ENCODE measurements at places on chromosomes 11 and 22.

- DNase-seq: no peak
Measured at GRCh38 chr11:88521799-88522201, 184.3 kb upstream of the CTSC start.

- DNase-seq: no peak
Measured at GRCh38 chr11:9231848-9232177, 33.3 kb downstream of the DENND5A start.

- no peak for DNase-seq
Measured at GRCh38 chr11:130078080-130078479, 8.4 kb downstream of the APLP2 start.

- peak; percentile 77 for DNase-seq
Measured at GRCh38 chr11:450809-451451, 851 bp downstream of the PTDSS2 start.

DNA sequence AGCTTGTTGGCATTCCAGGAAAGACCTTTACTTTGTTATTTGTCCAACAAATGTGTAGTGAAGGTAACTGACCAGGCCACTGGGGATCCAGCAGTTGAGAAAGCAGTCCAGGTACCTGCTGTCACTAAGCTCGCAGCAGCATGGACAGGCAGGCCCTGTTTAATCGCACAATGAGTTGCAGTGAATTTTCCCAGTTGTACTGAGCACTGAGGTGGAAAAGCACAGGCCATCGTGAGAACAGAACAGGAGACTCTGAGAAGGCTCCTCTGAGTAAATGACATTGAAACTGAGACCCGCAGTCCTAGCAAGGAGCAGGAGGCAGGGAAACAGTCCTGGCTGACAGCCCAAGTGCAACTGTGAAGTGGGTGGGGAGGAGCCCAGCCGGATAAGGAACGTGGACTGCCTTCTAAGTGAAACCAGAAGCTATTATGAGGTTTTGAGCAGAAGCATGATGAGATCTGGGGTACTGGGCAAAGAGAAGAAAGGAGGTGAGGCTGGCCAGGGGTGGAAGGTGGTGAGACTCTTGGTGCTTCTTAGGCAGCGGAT lies 39.8 kb upstream of the CDON start:
- no peak for DNase-seq

- no peak for DNase-seq
Measured at GRCh38 chr11:94885581-94885980, 87.8 kb downstream of the CWC15 start.

DNA sequence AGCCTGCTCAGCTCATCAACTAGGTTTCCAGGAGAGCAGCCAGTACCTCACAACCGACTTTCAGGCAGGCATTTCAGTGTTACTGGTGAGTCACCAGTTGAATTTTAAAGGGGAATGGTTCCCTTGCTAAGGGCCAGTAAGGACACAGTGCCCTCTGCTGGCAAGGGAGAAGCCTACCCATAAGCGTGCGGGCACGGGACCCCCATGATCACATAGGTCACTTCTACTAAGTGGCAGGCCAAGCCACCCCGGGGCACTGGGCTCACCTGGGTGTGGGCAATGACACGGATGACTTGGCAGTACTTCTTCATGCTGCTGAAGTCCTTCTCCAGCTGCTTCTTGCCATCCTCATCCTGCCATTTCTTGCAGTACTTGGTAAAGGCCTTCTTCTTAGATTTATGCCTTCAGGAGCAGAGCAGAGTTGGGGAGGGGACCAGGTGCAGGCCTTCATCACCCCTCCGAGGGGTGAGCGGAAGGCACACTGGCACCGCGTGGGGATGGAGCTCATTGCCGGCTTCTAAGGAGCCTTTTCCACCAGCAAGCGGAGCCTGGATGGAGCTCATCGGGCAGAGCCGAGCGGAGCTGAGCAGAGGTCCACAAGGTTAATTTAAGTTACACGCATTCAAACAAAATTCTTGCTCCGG lies 2.9 kb downstream of the RPL3 start:
- peak; percentile 73 for DNase-seq

DNA sequence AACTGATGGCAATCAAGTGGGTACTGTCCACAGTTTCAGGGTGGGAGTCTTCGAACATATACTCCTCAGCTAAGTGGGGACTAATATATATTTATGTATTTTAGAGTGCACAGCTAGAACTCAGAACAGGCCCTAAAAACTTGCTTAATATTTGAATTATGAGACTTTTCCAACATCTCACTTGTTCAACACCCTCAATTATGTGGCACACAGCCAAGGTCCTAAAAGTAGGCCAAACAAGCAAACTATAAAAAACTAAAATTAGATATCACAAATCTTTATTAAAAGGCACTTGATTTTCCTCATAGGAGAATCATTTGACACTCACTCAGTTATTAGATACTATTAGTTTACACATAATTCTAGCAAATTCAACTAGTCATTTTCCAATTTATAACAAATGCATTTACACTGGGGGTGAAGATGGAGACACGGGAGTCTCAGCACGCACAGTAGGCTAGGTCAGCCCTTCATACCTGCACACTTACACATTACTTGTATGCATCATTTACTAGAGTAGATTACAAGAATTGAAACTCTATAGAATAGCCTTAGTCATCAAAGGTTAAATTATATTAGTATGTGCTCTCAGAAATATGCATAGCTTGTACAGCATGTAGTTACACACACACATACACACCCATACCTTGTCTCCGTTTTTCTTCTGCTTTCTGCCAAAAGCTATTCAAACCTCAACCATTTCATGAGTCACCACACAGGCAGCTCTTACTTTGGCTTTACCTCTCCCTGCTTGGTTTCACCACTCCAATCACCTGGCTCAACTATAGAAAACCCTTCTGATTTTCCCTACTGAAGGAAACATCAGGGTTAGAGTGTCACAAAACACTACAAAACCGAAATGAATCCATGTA lies 171.5 kb downstream of the SBF2 start:
- DNase-seq: no peak

GRCh38 chr11:111605681-111606080 lies 3.4 kb downstream of the SIK2 start:
- no peak for DNase-seq

DNA sequence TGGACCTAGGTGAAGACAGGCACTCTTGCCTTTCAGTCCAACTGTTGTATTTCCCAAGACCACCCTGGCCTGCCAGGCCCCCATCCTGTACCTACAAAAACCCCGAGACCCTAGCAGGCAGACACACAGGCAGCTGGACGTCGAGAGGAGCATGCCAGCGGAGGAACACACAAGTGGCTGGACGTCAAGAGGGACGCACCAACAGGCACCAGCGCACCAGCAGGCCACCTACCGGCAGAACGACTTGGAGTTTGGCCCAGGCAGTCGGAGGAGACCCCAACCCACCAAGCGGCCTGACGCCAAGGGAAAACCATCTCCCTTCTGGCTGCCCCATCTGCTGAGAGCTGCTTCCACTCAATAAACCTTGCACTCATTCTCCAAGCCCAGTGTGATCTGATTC lies 1883.4 kb upstream of the RAG2 start:
- no peak for DNase-seq

GRCh38 chr22:39534092-39534506 lies 1.6 kb upstream of the RPS19BP1 start:
- no peak for DNase-seq

- DNase-seq: no peak
Measured at GRCh38 chr11:94131718-94132115, 3.1 kb downstream of the PANX1 start.

- peak; percentile 5 for DNase-seq
Measured at GRCh38 chr22:49969751-49970527, 9.4 kb downstream of the PIM3 start.

GRCh38 chr11:1863352-1864216 lies 10.7 kb downstream of the LSP1 start:
- DNase-seq: no peak

- no peak for DNase-seq
Measured at GRCh38 chr22:20581503-20582170, 74.2 kb downstream of the MED15 start.

- DNase-seq: no peak
Measured at GRCh38 chr11:123590296-123590912, 64.0 kb downstream of the SCN3B start.

DNA sequence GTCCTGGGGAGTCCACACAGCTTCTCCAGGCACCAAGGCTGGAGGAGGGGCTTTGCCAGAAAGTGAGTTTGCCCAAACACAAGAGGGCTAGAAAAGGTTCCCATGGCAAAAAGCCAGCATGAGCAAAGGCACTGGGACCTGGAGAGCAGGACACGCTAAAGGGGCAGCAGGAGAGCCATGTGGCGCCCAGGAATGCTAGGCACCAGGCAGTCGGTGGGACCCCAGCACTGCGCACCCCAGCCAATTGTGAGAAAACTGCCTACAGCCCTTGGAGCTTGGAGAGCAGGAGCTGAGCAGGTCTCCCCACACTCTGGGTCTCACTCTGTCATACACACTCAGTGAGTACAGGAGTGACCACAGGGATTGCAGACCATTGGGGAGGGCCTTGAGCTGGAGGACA lies 5.2 kb upstream of the RAB1B start:
- no peak for DNase-seq

- no peak for DNase-seq
Measured at GRCh38 chr11:106160494-106160893, 83.0 kb downstream of the AASDHPPT start.

GRCh38 chr11:131672191-131672590 lies 301.8 kb downstream of the NTM start:
- DNase-seq: no peak

DNA sequence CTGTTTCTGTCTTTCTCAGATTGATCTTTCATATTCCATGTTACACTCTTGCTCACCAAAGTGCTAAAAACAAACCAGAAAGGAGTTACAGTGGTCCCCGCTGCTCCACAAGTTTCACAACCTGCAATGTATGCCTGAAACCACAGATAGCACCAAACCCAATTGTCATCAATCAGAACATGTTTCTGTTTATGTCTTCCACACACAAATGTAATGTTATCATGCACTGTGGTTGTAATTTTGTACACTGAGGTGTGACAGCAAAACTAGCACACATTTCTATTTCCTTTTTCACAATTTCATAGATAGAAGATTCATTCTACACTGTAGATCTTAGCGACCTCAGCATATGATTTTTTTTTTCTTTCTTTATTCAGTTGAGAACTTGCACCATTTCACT lies 1045.9 kb upstream of the RAG2 start:
- no peak for DNase-seq

GRCh38 chr22:44752285-44753188 lies at the start of gene ARHGAP8:
ARHGAP8 (plus strand) TSS chr22:44752575; CDS start chr22:44786528, 33,953 bp downstream.
- DNase-seq: no peak

GRCh38 chr22:17566776-17567175 lies 3.5 kb downstream of the SLC25A18 start:
- DNase-seq: no peak

DNA sequence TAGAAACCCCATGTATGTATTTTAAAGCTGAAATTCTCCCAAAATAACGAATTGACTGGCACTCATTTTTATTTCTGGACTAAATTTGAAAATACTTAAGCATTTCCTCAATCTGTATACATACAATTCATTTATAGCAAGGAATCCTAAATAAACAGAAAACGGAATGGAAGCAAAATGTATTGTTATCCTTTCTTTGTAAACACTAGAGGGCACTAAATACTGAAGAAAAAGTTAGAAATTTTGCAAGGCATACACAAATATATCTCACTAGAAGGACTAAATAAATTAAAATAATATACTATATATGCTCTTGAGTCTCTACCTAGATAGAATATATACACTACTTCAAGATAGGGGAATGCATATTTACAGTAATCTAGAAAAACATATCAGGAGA lies 23.1 kb upstream of the ANO5 start:
- DNase-seq: no peak

GRCh38 chr11:78432058-78432515 lies 14.5 kb upstream of the GAB2 start:
- no peak for DNase-seq

DNA sequence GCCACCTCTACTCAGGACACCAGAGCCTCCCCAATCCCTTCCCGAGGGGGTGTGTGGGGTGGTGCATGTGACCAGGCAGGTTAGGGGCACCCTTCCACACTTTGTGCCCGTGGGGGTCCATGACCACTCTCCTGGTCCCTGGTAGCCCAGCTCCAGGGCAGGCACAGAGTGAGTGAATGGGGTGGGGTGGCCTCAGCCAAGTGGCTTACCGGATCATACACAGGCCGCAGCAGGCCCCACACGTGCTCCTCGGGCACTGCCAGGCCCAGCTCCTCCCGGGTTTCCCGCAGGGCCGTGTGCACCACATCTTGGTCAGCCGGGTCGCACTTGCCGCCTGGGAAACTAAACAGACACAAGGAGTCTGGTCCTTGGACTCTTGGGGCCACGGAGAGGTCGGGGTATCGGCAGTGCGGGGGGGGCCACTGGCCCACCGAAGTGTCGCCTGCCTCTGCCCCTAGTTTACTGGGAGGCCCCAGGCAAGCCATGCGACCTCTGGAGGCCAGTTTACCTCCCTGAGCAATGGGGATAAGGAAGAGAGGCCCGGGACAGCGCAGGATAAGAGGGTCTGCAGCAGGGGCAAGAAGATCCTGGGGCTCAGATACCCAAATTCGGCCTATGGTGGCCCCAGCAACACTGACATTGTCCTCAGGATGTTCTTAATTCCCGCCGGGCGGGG lies 889 bp downstream of the NUDT8 start:
- DNase-seq: no peak

GRCh38 chr11:108556019-108556418 lies 37.5 kb downstream of the EXPH5 start:
- no peak for DNase-seq

- no peak for DNase-seq
Measured at GRCh38 chr11:30710221-30710620, 124.1 kb upstream of the MPPED2 start.

DNA sequence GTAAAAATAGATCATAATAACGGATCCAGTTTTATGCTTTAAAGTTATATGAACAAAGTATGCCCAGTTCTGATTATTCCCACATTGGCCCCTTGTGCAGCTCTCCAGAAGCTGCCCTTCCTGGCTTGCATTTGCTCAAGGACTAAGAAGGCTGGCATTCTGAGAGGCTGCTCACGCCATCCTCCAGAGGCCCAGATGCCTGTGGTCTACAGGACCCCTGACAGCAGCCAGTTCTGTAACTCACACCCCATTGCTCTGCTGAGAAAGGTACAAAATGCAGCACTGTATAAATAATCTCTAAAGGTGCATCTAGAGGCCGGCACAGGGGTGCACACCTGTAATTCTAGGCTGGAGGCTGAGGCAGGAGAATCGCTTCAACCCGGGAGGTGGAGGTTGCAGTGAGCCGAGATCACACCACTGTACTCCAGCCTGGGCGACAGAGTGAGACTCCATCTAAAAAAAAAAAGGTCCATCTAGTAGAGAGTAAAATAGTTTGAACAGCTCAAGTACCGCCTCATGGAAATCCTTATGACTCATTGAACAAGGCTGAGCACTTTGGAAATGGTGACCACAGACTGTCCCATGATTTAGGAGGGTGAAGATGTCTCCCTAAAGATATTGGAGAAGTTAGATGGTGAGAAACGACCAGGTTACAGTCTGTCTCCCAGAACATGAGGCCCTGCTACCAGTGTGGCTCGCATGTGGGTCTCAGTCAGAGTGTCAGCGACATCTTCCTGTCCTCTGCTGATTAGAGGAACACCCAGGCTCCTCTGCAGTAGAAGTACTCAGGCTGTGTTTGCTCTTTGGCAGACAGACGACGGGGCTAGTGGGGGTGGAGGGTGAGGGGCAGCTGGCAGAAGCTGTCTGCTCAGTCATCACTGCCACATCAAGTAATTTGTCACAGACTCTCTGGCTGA lies 56.3 kb downstream of the KREMEN1 start:
- DNase-seq: no peak
